Hematopoietic multipotent progenitor cell treated with erythropoietin and hydrocortisone succinate and interleukin-3 and kit ligand, for 6 days (in vitro differentiated cells): ENCODE measurements at places on chromosomes 16 and 17.

- no peak for DNase-seq
These were observed 723.8 kb downstream of the CDH11 start for GRCh38 chr16:64397945-64398508.

DNA sequence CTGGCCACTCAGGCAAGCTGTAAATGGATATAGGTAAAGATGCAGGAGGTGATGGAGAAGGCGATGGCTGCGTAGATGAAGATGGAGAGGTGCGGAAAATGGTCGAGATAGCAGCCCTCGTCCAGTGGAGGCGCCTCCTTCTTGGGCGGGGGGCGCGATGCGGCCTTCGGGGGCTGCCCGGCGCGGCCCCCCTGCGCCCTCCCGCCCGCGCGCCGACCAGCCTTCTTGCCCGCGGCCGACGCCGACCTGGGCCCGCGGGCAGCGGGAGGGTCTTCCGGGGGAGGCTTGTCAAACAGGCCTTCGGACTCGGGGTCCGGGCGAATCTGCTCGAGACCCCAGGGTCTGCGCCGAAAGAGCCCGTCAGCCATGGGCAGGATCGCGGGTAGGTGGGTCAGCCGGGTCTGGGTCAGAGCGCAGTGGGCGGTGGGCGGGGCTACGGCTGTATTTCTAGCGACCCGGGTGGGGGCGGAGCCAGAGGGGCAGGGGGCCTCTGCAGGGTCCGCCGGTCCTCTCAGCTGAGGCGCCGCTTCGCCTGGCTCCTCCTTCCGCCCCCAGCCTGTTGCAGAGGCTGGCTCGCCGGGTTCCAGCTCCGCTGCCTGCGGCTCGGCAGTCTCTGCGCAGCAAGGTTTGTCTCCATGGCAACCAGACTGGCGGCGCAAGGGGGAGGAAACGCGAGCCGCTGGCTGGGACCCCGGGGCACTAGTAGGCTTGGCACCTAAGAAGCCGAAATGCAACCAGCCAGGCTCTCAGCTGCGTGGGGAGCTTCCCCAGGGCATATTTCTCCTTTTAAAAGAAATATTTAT is 14.4 kb downstream of the MIS12 start:
- DNase-seq, result peak; percentile 75

- no peak for DNase-seq
These were observed 77.5 kb upstream of the DYNLRB2 start for GRCh38 chr16:80463326-80463725.

DNA sequence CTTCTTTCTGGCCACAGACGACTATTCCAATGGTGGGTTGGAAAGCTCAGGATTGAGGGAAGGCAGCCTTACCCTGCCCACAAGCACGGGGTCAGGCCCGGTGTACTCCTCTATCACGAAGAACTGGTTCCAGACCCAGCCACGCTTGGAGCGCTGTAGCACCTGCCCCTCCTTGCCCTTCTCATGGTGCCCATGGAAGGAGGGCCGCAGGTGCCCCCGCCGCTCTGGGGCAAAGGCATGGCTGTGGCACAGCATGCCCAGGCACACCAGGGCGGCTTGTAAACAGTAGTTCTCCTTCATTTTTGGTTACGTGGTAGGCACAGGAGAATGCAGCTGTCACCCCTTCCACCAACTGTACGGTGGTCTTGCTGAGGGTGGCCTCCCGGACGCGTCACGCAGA is 117.3 kb downstream of the CDH11 start:
- DNase-seq, result no peak

- peak; percentile 92 for DNase-seq
These were observed 765 bp downstream of the COL1A1 start for GRCh38 chr17:50200457-50201275.

- DNase-seq, result peak; percentile 27
These were observed 16.0 kb downstream of the SLC5A10 start for GRCh38 chr17:18967916-18968315.

- DNase-seq, result no peak
These were observed 527 bp downstream of the UNC45B start for GRCh38 chr17:35148144-35148543.
